ENCODE measurements at places on chromosomes 13 and 19. TPM values are rescaled to one million over a fixed set of nuclear protein-coding genes. Genes with fewer than 3 reads are reported as not detected.

NLRP4 gene
- not detected for total RNA-seq

ZNF14 gene
- total RNA-seq = 6.0 TPM

FGF9 gene
- not detected for total RNA-seq

ZNF792 gene
- 49.6 TPM for total RNA-seq
